Myometrial cell (primary cell): ENCODE measurements at places on chromosomes 3 and 15. TPM values are rescaled to one million over a fixed set of nuclear protein-coding genes. Genes with fewer than 3 reads are reported as not detected.

SOX14 gene
- total RNA-seq, result not detected in 2 replicates

CACNA2D3 gene
- under 0.01 and 0.18 TPM in 2 replicates for total RNA-seq

GRIP2 gene
- total RNA-seq, result under 0.01 and 0.35 TPM in 2 replicates

GABRR3 gene
- total RNA-seq, result not detected in 2 replicates

HRG gene
- not detected in 2 replicates for total RNA-seq

CADPS gene
- total RNA-seq, result under 0.01 and 0.71 TPM in 2 replicates

SHC4 gene
- total RNA-seq, result 1.9 and 2.9 TPM in 2 replicates

PTPN23 gene
- total RNA-seq, result 10.7 and 19.3 TPM in 2 replicates
